NCI-H1092 (cell line): ENCODE measurements at places on chromosomes 5 and 9.
A peak's percentile ranks its signal among the peaks of the same experiment; 100 is the strongest.

- no peak for DNase-seq
Measured at GRCh38 chr9:976943-977837, 735 bp downstream of the DMRT3 start.

DNA sequence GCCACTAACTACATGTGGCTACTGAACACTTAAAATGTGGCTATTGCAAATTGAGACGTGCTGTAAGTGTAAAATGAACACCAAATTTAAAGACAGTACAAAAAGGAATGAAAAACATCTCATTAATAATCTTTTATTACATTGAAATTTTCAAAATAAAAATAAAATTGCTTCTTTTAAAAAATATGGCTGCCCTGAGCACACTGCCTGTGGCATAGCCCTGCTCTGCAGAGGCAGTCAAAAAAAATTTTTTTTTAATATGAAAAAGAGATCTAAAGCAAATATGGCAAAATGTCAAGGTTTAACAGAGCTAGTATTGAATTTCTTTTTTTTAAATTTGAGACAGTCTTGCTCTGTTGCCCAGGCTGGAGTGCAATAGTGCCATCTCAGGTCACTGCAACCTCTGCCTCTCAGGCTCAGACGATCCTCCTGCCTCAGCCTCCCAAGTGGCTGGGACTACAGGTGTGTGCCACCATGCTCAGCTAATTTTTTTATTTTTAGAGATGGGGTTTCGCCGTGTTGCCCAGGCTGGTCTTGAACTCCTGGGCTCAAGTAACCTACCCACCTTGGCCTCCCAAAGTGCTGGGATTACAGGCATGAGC, 25.6 kb downstream of the CARNMT1 start:
- DNase-seq, result no peak

DNA sequence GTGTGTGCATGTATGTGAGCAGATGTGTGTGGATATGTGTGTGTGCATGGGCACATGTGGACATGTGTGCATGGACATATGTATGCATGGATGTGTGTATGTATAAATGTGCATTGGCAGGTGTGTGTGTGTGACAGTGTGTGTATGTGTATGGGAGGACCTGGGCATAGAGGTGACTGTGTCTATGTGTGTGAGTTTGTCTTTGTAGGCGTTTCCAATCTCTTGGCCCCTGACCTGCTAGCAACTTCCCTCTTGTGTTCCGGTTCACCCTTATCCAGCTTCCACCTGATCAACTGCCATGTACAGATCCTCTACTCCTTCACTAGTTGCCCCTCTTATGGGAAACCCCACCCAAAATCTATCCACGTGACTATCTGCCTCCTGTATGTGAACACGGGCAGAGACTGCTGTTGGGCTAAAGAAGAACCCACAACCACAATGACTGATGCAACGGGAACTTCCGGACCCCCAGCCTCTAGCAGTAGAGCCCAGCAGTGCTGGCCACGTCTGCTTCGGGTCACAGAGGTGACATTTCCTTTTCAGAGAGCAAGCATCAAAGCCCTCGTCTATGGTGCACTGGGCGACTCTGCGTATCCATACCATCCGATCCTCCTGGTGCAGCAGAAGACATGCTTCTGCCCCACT, 24.9 kb upstream of the GADD45G start:
- no peak for DNase-seq

- no peak for DNase-seq
Measured at GRCh38 chr5:53613061-53613460, 52.6 kb downstream of the NDUFS4 start.

GRCh38 chr9:87894998-87895625, 12.4 kb downstream of the SPATA31E1 start:
- DNase-seq, result no peak

GRCh38 chr5:176527246-176528222, 9.7 kb downstream of the RNF44 start:
- no peak for DNase-seq

- no peak for DNase-seq
Measured at GRCh38 chr9:99092643-99093491, 12.0 kb upstream of the TGFBR1 start.

DNA sequence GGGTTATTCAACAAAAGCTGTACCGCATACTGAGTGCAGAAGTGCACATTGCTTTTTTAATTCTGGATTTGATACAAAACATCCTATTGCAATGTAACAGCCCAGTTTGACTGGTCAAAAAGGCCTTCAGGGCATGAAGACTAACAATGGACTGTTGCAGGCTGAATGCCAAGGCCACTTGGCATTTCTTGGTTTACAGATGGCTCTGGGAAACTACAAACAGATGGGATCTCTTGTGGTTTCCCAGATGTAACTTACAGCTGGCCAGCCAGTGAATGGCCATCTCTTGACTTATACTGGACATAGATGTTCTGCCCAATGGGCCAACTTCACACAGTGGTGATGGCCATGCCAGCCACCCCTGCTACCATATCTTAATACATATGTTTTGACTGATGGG, 36.8 kb downstream of the UGT3A2 start:
- DNase-seq, result no peak

- no peak for DNase-seq
Measured at GRCh38 chr5:157540124-157540523, 35.5 kb downstream of the ADAM19 start.

- DNase-seq, result no peak
Measured at GRCh38 chr9:135887021-135887507, 20.3 kb downstream of the CAMSAP1 start.

DNA sequence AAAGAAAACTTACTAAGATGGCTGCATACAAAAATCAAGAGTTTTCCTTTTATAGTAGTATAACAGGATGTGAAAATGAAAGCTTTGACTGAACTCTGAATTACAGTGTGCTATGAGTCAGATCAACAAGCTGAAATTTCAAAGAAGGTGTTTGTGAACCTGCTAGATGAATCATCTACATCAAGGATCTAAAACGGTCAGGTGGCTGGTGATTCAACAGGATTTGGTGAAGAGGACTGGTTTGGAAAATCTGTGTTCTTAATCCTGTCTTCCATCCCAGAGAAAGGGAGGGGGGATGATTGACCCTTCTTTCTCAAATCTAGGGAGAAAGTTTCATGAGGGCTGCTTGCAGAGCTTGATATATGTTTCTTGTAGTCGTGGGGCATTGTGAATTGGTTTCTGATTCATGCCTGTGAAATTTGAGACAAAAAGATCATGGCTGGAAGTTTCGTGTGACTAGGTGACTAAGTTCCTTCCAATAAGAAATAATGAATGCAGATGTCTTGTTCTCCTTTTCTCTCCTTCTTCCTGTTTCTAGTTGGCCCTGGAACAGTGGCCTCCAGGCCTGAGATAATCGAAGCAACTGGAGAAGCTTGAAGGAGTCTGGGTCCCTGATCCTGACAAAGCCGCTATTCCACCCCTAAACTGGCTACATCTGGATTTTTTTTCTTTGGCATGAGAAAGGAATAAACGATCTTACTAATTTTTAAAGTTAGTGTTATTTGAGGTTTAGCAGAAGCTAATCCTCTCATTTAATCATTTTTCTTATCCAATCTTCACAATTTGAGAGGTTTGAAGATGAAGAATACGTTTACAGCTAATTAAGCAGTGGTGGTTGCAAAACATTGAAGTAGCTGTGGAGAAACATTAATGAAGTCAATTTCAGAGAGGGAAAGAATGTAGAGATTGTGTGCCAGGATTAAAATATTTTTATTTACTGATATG, 67.2 kb downstream of the MRPS30 start:
- no peak for DNase-seq

- DNase-seq, result no peak
Measured at GRCh38 chr9:87322840-87323635, 174.6 kb upstream of the DAPK1 start.

GRCh38 chr9:123834889-123835562, 94.9 kb downstream of the DENND1A start:
- no peak for DNase-seq

GRCh38 chr5:59609501-59610265, 283.8 kb downstream of the PDE4D start:
- no peak for DNase-seq

- DNase-seq, result no peak
Measured at GRCh38 chr5:167653645-167654106, 637.8 kb upstream of the WWC1 start.

DNA sequence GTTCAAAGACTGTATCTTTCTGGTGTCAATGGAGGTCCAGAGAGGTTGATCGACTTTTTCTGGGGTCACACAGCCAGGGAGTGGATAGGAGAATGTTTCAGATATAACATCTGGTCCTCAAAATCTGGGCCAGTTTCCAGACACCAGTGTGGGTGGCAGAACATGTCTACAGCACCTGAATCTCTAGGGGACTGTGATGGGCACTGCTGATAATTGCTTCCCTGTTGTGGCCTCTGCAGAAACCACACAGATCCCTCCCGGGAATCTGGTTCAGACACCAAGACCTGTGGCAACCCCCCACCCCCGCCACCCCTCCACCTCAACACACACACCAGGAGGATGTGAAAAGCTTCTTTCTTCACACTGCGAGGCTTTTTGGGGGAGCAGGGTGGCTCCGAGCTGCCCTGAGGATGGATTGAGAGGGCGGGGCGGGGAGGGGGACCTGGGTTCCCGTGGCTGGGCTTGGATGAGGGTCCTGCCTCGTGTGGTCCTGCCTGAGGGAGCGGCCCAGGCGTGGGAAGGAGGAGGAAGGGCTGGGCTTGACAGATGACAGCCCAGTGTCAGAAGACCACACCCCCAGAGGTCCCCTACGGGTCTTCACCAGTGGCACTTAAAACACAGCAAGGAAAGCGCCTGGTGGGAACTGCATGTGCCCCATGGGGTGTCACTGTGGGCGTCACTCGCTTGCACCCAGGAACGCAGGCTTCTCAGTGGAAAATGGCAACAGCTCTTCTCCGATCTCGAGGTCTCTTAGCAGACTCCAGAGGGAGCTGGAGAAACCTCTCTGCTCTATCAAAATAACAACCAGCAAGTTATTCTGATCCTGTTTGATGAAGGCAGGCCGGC, 55.2 kb downstream of the TRIP13 start:
- no peak for DNase-seq

DNA sequence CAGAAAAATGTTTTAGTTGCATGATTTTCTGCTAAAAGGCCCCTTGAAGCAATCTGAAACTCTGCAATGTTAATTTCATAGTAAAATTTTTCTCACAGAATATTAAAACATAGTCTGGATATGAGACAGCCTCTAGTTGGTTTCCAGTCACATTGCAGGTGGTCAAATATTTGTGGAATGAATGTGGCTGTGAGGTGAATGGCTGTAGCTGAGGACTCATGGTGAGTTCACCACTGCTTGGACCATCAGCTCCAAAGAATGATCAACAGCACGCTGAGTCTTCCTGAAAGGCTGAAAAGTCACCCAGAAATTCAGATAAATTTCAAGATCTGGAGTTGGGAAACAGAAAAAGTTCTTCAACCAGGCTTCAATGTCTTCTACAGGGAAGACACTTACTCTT, 79.8 kb downstream of the MAT2B start:
- no peak for DNase-seq

DNA sequence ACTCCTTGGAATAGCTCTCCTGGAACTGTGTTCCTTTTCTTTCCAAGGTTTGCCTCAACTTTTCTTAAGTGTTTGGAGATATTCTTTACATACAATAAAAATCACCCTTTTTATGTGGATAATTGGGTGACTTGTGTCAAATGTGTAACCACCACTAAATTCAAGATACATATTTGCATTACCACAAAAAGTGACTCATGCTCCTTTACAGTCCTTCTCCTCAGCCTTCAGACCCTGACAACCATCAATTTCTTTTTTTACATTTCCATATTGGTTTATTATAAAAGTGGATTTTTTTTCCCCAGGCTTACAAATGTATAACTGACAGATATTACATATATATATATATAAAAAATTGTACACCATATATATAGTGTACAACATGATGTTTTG, 372.0 kb upstream of the KCNN2 start:
- no peak for DNase-seq

DNA sequence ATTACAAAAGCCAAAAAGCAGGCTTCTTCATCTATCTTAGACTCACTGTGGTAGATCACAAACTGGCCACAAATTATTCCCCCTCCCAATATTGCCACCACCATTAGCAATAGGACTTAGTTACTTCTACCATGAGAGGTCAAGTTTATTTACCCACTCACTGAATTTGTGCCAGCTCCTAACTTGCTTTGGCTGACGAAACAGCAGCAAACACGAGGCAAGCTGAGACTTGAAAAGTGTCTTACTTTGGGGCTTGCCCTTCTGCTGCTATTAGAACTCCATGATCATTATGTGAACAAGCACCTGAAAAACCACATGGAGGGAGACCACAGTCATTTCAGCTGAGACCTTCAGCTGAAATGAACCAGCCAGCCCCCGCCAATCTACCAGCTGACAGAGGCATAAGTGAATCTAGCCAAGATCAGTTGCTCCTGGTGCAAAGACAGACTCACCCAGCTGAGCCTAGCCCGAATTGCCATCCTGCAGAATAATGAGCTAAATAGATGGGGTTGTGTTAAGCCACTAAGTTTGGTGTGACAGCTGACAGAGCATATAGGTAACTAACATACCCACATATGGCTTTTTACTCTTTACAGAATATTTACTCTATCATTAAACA, 5.7 kb downstream of the WDR41 start:
- no peak for DNase-seq

GRCh38 chr9:138075496-138075895, 197.9 kb downstream of the CACNA1B start:
- no peak for DNase-seq

GRCh38 chr5:141598391-141599345, 20.1 kb downstream of the DIAPH1 start:
- DNase-seq, result no peak

DNA sequence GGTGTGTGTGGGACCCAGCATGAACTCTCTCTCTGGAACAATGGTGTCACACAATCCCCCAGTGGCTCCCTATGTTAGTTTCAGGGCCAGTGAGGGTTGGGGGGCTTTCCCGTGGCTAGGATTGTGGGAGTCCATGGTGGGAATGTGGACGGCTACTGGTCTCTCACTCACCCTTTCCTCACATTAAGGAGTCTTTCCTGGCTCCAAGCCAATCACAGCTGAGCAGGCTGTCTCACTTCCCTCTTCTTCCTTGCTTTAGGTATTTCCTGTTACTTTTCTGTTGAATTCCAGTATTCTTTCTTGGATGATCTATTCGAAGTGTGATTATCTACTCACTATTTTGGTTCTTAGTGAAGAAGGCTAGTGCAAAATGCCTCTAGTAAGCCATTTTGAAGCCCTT, 324.4 kb upstream of the MPDZ start:
- no peak for DNase-seq

DNA sequence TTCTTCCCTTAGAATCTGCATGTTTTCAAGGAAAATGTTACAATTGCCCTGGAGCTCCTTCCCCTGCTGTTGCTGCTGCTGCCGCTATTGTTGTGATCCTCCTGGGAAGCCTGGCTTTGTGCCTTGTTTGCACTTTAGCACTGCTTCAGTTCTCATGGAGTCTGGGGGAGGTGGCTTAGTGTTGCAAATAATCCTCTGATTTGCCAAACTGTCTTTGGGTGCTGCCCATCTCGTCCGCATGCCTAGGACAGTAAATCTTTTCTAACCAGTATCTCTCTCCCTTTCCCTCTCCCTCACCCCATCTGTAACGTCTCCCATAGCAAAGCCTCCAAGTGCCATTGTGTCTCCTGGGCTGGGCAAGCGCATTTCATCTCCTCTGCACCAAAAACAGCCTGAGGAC, 30.3 kb downstream of the FAM240B start:
- DNase-seq, result peak; percentile 79
